ENCODE measurements at places on chromosomes 2 and 18.

DNA sequence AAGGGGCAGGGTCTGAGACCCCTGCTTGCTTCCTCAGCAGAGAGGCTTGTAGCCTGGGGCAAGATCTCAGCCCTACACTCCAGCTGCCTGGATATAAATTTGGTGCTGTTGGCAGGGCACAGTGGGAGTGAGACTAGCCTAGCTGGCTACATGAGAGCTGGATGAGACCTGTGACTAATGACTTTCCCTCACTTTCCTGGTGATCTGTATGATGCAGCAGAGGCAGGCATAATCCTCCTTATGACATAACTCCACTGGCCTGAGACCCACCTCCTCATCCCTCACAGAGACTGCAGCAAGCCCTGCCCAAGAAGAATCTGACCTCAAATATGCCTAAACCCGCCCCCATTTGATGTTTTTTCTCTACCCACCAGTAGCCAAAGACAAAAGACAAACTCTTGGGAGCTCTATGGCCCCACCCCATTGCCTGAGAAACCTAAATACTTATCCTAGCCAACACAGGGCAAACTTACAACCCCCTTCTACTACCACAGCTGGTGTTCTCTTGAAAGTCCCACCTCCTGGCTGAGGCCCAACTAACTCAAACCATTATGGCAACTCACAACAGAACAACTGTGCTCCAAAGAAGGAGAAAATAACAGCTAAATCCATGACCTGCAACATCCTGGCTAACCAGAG, 102.7 kb downstream of the NR4A2 start:
- no peak for DNase-seq

GRCh38 chr2:46422717-46423394, 56.5 kb upstream of the TMEM247 start:
- no peak for DNase-seq

GRCh38 chr18:69757733-69758132, 189.9 kb downstream of the CD226 start:
- DNase-seq, result peak; percentile 23

- peak; percentile 26 for DNase-seq
Measured at GRCh38 chr18:8912348-8913326, 189.9 kb upstream of the NDUFV2 start.

DNA sequence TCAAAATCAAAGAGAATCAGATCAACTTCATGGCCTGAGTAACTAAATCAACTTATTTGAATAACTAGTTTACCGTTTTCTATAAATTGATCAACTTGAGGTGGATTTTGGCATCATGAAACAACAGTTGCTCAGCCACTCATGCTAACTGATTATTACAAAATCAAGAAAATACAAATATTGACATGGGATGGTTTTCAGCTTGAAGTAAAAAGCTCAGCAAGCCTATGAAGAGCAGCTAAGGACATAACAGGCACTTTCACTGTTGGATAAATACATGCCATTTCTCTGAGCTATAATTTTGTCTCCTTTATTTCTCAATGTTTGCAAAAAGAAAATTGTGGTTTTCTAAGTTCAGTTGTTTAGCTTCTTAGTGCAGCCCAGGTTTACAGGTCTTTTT, 18.9 kb downstream of the SRD5A2 start:
- DNase-seq, result no peak

Measured in neural progenitor cell (in vitro differentiated cells).